ENCODE measurements at places on chromosomes 5 and 9. TPM values are rescaled to one million over a fixed set of nuclear protein-coding genes. Genes with fewer than 3 reads are reported as not detected.

DNA sequence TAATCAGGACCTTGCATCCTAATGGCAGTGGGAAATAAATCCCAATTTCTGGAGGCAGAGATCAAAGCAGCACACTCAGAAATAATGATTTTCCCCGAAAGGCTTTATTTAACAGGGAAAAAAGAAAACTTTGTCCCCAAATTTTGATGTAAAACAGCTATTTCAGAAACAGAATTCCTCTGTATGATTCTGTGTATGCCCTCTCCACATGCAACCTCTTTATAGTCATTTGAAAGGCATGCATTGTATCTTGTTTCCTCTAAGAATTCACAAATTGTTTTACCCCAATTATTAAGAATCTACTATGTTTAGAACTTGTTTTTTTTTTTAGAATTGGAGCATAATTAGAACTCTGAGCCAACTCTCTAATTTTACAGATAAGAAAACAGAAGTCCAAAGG lies 2.7 kb upstream of the PTAR1 start:
- DNase-seq = no peak

- DNase-seq = no peak
These were observed 21.7 kb downstream of the TARS1 start for GRCh38 chr5:33462456-33462855.

DNA sequence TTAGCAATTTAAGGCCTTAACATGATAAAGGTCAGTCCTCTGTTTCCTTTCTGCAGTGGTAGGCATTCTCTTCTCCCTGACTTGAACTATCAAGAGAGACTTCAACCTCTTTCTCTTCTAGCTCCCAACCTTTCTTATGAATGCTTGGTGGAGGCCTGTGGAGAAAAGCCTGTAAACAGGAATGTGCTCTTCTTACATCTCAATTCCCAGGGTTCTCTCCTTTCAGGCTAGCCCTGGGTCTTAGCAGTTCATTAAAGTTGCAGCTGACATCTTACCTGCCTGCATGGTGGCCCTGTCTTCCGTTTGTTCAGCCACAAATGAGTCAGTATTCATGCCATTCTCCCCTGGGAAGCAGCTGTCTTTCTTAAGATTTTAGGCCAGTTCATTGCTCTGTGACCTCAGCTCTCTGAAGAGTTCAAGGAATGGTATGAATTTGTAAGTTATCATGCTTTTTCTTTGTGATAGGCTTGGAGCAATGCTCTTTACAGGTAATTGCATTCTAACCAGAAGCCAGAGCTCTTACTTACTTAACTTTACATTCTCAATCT lies 77.8 kb downstream of the ADCY2 start:
- no peak for DNase-seq

DNA sequence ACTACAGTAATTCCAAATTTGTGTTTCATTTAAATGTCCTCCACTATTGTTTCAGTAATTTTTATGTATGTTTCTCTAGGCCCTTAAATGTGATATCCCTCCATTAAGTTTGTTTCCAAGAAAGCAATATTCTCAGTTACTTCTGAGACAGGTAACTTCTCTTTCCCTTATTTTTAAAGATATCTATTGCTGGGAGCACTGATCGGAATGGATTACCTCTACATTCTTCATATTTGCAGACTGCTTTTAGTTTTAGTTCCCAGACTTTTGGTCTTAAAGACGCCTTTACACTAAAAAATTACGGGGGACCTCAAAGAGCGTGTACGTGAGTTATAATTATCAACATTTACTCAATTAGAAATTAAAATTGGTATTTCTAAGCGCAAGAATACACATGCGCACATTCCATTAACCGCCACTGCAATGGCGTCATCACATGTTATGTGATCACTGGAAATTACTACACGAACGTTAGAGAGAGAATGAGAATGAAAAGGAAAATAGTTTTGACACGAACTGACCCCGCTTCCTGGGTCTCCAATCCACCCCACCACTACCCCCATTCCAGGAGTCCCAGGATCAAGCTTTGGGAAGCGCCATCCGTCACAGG lies 519 bp upstream of the RAD50 start:
- no peak for DNase-seq

DNA sequence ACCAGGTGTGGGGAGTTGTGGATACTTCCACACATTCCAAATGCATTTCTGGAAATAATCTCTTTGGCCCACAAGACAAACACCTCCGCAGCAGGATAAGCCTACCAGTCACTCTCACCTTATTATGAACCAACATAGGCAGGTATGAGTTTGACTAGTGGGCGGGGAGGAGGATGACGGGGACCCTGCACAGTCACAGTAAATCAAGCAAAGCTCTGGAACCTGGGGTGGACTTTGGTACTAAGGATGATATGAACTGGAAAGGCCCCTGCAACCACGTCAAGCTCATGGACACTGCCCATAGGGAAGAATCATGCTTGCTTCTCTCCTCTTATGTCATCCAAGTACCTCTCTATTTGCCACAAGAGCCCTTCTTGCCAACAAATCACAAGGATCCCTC lies 259.4 kb downstream of the HSPA4 start:
- DNase-seq = no peak

DNA sequence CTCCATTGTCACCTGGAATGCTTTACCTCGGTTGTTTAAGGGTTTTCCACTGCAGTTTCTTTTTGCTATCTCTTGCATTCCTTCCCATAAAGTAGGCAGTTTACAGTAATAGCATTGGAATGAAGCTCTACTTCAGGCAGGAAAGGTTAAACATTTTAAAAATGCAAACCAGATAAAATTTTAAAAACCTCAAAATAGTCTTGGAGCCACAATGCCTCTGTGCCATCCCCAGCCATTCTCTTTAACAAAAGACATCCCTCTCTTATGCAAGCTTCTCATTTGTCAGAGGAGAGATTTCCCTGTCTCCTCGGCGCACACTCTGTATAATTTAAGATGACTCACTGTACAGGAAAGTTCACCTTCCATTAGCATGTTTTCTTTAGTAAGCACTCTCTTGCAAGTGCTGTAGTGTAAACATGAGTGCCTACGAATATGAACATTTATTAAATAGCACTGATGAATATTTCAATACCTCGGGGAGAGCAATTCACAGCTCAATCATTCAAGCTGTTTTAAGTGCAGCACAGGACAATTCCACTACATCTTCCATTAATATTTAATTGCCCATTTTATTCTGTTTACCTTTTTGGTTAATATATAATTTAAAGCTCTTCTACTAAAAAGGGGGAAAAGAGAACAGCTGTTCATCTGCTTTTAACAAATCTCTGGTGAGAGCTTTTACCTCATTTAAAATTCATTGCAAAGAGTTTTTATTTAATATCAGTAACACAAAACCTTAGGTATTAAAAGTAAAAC lies 343.6 kb downstream of the SPATA31D1 start:
- DNase-seq = no peak

GRCh38 chr9:119177196-119177595 lies 192.0 kb downstream of the BRINP1 start:
- DNase-seq = no peak

Gene ORM2
- not detected for total RNA-seq

DNA sequence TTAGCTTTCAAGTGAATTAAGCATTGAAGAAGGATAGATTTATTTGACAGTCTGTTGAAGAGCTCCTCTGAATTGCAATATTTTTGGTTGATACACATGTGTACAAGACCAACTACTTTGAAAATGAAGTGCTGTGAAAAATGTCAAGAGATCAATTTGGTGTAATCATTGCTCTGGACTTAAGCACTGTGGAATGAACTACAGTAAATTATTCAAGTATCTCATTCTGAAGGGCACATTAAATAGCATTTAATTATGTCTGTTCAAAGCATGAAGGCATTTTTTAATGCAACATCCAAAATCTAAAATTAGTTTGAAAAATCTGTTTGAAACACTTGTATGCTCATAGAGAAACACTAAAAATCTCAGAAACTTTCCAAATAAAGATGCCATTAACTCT lies 107.5 kb downstream of the CDH18 start:
- no peak for DNase-seq

Gene SEMA6A
- 0.35 TPM for total RNA-seq

Gene STXBP1
- 19.0 TPM for total RNA-seq

Gene TCF7
- total RNA-seq = 0.07 TPM

DNA sequence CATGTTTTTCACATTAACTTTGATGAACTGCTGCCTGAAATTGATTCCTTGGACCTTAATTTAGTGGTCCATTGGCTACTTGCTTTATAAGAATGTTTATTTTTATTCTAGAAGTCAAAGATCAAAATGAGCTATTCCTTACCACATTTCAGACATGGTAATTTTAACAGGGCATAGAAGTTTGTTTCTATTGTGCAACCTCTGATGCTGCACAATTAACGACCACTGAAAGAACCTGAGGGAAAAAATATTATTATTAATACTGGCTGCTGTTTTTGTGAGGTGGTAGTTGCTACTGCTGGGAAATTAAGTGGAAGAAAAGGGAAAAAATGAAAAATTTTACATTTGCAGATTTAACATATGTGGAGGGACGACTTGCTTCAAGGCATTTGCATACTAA lies 37.9 kb upstream of the RAB3C start:
- DNase-seq = no peak

GRCh38 chr5:107806271-107806670 lies 135.5 kb upstream of the EFNA5 start:
- DNase-seq = no peak

Gene OR1Q1
- not detected for total RNA-seq

DNA sequence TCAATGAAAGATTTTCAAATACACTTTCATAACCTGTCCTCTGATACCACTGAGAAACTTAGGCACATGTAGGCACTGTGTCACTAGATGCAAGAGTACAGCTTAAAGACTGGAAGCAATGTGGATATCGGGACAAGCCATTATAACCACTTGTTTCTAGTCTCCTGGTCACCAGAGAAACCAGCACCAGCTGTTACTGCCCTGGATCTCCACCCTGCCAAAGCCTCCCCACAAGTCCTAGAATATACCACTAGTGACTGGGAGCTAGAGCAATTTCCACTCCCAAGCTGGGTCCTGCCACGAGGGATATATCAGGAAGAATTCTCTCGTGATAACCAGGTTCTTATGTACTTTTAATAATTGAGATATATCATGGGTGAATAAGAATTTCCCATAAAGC lies 19.5 kb downstream of the REEP5 start:
- DNase-seq = no peak

- no peak for DNase-seq
These were observed 232.3 kb downstream of the TLR4 start for GRCh38 chr9:117936185-117937130.

DNA sequence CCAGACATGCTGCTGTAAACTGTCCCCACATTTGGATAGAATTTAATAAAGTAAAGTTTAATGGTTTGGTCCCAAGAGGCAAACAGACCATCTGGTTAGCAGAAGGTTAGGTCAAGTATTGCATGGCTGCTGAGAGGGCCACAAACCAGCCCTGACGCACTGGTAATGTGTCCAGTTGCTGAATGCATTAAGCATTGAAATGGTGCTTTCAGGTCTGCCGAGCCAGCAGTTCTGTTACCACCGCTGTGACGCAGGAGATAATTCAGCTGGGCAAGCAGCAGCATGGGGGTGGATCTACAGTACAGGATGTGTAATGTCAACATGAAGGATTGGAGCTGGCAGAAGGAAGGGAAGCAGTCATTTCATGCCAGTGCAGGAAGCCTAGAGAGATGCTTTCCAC lies 16.0 kb downstream of the ZNF462 start:
- DNase-seq = peak; percentile 78

GRCh38 chr5:144254552-144254951 lies 83.9 kb downstream of the KCTD16 start:
- DNase-seq = no peak

- no peak for DNase-seq
These were observed 250.3 kb downstream of the SEC61B start for GRCh38 chr9:99472240-99472915.

Gene TCOF1
- 20.0 TPM for total RNA-seq

- no peak for DNase-seq
These were observed 38.0 kb upstream of the TENT2 start for GRCh38 chr5:79573983-79574890.

Gene DAP
- 41.1 TPM for total RNA-seq

Gene SLC23A1
- not detected for total RNA-seq

DNA sequence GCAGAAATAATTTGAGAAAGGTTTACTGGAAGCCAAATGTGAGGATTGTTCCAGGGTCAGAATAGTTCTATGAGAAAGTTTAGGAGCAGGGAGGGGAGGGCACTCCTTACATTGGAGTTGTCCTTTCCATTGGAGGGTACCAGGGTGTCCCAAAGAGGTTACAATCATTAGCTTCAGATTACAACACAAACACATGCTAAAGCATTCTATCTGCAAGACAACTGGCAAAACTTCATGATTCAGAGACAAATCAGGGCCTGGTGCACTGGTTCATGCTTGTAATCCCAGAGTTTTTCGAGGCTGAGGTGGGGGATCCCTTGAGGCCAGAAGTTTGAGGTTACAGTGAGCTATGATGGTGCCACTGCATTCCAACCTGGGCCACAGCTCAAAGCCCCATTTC lies 51.8 kb downstream of the NSUN2 start:
- no peak for DNase-seq

DNA sequence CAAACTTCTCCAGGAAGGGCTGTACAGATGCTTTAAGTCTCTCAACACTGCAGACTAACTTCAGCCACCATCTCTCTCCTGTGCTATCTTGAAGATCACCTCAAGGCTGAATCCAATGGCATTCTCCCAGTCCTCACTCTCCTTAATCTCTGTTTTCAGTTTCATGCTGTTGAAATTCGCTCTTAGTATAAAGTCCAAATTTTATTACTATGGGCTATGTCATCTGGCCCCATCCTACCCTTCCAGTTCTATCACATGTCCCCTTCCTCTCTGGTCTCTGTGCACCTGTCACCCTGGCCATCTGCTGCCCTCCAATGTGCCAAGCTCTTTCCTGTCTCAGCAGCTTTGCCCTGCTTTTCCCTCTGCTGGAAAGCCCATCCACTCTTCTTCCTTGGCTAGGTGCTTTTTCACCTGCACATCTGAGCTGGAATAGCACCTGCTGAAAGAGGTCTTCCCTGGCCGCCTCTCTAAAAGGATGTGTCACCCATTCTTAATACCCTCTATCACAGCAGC lies 284.7 kb upstream of the MAP3K1 start:
- no peak for DNase-seq

GRCh38 chr5:112228667-112229066 lies 190.4 kb downstream of the EPB41L4A start:
- peak; percentile 27 for DNase-seq

DNA sequence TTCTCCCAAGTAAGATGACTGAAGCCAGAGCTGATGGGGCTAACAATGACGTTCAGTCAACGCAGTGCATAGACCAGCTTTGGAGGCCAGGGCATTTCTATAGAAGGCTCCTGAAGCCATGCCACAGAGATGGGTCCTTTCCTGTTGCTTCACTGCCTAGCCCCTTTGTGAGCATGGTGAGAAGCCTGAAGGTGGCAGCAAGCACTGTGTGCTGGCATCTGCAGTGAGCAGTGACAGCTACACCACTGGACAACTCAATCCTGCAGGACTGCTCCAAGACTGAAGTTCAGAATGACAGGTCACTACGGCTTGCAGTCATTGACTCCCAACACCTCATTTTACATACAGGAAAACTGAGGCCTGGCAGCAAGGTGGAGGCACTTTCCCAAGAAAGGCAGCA lies 229.0 kb downstream of the TSSK1B start:
- no peak for DNase-seq

GRCh38 chr9:17280350-17281012 lies 145.6 kb downstream of the CNTLN start:
- no peak for DNase-seq
